ENCODE measurements at places on chromosomes 12 and 14.

DNA sequence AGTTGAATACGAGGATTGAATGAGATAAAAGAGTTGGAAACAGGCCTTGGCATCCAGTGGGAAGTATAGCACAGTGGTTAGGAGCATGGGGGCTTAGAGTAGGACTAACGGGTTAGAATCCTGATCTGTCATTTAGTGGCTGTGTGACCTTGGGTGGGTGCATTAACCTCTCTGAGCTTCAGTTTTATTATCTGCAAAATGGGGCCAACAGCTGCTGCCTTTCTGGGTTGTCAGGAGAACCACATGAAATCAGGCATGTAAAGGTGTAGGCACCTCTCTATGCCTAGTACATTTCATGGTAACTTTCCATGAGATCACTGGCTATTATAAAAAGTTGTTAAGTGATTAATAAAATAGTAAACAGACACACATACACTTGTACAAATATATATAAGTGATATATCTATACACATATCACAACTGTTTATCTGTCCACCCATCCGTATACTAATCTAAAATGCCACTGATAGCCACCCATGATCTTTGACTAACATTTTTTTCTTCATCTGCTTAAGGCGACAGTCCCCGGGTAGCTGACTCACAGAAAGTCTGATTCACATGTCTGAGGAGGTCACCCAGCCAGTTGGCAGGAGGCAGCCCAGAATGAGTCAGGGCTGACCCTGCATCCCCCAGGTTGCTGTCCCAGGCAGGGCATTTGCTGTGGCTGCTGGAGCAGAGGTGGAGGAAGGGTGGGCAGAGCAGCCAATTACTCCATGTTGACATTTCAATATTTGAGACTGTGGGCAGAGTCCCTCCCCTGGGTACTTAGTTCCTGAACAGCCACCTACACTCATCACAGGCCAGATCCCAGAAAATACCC, 125.6 kb upstream of the NOS1 start:
- no peak for DNase-seq

DNA sequence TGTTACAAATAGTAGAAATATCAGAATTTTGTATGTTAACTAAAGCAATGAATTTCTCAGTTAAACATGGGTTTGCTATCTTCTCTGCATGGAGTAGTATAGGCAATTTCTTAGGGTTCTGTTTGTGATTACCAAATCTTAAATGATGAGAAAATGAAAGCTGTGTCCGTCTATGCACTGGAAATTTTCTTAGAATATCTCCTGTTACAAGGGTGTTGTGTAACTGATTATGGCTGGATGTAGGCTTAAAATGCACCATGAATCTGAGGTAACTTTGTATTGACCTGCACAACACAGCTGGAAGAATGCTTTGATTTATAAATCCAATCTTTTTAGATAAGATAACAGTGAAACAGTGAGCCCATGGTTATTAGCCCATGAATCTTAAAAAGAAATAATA, 17.8 kb downstream of the TRIP11 start:
- no peak for DNase-seq

- no peak for DNase-seq
Observed at GRCh38 chr12:45435945-45436710, 220.2 kb downstream of the ANO6 start.

DNA sequence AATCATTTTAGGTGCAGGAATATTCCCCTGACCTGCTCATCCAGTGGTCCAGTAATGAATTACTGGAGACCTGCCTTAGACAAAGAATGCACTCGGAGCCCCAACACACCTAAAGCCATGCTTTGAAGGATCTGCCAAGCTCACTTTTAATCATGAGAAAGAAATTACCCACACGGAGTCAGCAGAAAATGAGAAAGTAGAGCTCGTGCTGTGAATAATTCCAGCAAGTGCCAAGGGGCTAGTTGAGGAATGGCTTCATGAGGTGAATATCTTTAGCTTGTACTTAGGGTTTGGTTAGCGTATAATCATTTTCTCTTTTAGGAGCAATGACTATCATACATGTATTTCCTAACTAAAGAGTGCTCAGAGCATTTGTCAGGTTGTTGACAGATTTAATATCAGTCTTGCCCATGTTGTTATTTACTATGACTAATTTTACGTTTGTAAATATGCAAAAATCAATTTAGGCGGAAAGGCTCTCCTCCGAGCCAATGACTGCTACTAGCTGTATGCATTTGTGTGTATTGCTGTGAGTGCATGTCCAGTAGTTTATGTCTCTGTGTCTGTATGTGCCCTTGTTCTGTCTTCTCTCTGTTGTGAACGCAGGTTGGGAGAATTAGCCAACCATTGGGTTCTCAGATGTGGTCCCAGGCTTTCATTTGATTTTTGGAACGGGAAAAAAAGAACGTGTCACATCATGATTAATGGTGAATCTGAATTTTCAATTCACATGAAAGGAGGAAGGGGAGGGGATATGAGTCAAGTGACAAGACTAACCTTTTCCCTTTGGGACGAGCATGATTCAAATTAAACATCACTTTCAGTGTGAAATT, 98.4 kb downstream of the RMST start:
- no peak for DNase-seq

DNA sequence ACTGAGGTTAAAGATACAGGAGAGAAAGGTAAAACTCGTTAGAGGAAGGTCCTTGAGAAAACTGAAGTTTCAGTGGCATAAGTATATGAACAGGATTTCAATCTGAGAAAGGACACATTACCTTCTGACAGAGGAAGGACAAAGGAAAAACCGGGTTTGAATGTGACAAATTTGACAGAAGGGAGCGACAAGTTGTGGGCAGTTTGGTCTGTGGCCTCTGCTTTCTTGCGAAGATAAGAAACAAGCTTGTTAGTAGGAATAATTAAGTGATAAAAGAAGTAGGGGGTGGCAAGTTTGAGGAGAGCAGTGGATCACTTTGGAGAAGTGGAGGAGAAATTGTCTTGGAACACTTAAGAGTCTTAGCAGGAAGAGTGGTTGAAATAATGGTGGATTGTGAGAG, 5.1 kb downstream of the MON2 start:
- no peak for DNase-seq

DNA sequence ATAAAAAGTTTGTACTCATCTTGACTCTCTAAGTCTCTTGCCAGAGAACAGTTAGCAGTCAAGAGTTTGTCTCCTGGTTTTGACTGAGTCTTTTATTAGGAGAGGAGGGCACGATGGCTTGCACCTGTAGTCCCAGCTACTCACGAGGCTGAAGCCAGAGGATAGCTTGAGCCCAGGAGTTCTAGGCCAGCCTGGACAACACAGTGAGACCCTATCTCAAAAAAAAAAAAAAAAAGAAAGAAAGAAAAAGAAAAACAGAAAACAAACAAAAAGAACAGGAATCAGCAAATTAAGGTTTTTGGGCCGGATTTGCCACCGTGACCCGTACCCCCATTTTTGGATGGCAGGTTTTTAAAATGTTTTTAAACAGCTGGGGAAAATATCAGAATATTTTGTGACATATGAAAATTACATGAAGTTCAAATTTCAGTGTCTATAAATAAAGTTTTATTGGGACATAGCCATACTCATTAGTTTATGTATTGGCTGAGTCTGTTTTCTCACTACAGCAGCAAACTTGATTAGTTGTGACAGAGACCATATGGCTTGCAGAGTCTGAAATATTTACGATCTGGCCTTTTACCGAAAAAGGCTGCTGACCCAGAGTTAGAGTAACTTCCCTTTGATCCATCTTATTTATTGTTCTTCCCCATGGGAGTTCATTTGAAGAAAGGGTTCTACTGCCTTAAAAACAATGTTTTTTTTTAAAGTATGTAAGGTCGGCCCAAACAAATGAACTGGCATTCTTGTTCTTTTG, 31.2 kb downstream of the VEZT start:
- DNase-seq, result no peak

- no peak for DNase-seq
Observed at GRCh38 chr14:89807151-89807550, 147.4 kb downstream of the EFCAB11 start.

DNA sequence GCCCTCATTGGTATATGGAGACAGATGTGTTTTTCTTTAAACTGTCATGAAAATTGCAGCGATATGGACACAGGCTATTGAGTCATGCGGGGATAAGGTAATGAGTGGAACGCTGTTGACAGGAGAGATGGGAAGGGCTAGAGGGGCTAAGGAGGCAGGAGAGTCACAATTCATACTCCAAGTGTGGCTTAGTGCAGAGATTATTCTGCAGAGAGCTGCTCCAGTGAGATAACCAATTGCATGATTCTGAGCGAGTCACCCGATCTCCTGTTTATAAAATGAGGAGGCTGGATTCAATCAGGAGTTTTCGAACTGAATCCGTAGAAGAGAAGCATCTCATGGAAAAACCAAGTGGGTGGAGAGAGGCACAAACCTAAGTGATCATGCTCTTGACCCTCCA, 106.4 kb upstream of the PLEKHG7 start:
- no peak for DNase-seq

- no peak for DNase-seq
Observed at GRCh38 chr12:104568935-104569334, 112.2 kb downstream of the CHST11 start.

- DNase-seq, result no peak
Observed at GRCh38 chr14:61110316-61111082, 129.5 kb downstream of the SLC38A6 start.

- DNase-seq, result no peak
Observed at GRCh38 chr12:68560851-68561422, 49.8 kb upstream of the RAP1B start.

- no peak for DNase-seq
Observed at GRCh38 chr14:99589031-99589441, 15.0 kb downstream of the CCDC85C start.

DNA sequence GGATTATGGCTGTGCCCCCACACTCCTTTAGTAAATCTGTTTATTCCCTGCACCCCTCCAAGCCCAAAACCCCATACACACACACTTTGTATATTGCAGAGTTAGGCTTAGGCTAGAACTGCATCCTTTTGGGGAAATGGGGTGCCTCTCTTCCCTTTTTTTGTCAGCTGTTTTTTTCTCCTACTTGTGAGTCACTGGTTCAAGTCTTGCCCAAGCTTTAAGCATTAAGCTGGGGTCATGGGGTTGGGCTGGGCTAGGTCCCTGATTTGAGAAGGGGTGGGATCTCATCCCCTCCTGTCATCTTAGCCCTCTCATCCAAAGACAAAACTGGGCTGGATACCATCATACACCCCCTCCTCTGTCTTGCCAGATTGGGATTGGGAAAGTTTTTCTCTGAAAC, 1.6 kb downstream of the LRP1 start:
- no peak for DNase-seq

GRCh38 chr12:130076752-130077151, 85.5 kb upstream of the FZD10 start:
- no peak for DNase-seq

DNA sequence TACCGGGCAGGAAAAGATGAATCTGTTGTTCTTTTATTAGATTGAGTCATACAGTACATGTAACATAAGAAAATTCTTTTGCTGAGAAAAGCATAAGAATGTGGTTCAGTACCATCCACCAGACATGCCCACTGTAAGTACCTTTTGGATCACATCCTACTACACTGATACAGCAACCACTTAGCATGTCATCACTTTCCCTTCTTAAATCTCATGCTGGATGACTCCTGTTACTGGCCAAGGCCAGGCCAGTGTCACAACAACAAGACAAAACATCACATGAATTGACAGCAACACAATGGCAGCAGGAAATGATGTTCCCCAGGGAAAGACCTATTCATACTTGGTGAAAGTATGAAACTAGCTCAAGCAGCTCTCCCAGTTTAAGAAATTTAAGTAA, 46.4 kb downstream of the STXBP6 start:
- no peak for DNase-seq

GRCh38 chr14:62003701-62004100, 241.5 kb downstream of the SNAPC1 start:
- DNase-seq, result no peak

- DNase-seq, result no peak
Observed at GRCh38 chr12:131850856-131851559, 22.8 kb downstream of the MMP17 start.

- DNase-seq, result no peak
Observed at GRCh38 chr14:22656945-22657731, 13.0 kb upstream of the OR6J1 start.

- DNase-seq, result no peak
Observed at GRCh38 chr12:85279449-85280164, 413 bp upstream of the ALX1 start.

DNA sequence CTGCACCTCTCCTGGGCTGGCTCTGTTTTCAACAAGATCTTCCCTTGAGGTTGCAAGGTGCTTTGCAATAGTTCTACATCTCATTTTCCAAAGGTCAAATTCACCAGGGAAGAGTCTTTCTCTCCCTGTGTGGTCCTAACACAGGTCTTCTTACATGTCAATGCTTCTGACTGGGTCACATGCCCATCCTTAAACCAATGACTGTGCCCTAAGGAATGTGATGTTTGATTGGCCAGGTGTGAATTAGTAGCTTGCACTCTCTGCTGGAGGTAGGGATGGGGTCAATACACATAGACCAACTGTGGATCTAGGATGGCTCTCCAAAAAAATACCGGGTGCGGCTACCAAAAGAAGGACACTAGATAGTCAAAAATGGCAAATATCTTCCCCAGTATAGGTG, 19.9 kb upstream of the KCNK10 start:
- no peak for DNase-seq

- peak; percentile 25 for DNase-seq
Observed at GRCh38 chr14:67151082-67151666, 38.1 kb upstream of the GARIN2 start.

- no peak for DNase-seq
Observed at GRCh38 chr14:33934043-33934750, 16.7 kb downstream of the EGLN3 start.

GRCh38 chr12:27965411-27965810, 7.1 kb downstream of the PTHLH start:
- no peak for DNase-seq

DNA sequence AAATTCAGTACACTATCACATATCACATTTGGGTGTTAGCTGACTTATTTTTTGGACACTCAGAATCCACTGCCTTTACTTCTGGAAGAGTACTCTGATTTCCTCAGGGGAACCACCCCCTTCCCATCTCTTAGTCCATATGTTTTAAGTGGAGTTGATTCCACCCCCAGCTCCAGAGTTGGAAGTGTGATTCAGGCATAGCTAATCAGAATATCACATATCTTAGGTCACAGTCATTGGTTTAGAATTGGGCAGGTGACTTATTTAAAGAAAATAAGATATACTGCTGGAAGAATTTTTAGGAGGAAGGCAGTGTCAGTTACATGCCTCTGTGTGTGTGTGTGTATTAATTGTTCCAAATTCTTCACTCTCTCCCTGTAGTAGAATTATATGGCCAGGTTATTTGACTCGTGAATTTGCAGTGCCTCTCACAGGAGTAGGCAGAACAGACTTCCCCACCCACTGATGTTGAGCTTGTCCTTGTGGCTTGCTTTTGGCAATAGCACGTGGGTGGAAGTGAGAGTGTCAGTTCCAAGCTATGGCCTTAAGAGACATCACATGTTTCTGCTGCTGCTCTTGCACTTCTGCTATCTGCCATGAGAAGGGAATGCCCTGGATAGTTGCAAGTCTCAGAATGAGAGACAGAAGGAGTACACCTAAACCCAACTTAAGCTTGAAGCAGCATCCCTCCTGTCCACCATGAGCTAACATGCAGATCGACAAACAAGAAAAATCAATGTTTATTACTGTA, 6.4 kb upstream of the GAS2L3 start:
- DNase-seq, result peak; percentile 32

All from midbrain (tissue), 1 donor.